Activated naive CD8-positive, alpha-beta T cell treated with anti-CD3 and anti-CD28 coated beads, Interleukin-2, amount 50 U/mL, for 16 hours (primary cell): ENCODE measurements at places on chromosomes 4 and X.
A peak's percentile ranks its signal among the peaks of the same experiment; 100 is the strongest.

GRCh38 chr4:17599826-17600225, 14.6 kb upstream of the MED28 start:
- no peak for DNase-seq

GRCh38 chr4:100430451-100430850, 87.4 kb downstream of the EMCN start:
- no peak for DNase-seq

DNA sequence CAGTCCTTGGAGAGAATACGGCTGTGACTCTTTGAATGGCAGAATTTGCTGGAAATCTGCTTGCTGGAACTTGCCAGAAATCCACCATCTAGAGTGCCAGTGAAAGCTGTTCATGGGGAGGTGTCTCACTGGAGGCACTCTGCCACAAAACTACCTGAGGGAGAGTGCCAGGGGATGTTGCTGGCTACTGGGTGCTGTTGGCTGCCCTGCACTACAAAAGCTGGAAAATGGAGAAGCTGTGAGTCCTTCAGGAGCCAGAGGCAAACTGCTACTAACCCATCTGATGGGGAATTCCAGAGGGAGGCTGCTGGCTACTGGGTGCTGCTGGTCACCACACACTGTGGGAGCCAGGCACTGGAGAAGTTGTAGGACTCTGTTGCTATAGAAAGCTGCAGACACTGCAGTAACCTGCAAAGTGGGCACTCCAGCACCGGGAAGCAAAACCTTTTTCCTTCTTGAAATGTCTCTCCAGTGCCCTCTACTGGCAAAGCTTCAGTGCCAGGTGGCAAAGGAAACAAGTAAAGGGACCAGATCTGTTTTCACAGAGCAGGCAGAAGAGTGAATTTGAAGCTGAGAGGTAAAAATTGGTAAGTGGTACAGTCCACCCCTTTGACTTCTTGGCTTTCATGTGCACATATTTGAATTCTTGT, 47.8 kb upstream of the HSD17B10 start:
- DNase-seq, result peak; percentile 1

GRCh38 chr4:8473198-8473919, 32.8 kb downstream of the TRMT44 start:
- DNase-seq, result no peak

- no peak for DNase-seq
Observed at GRCh38 chrX:77293331-77293995, 153.7 kb upstream of the FGF16 start.

DNA sequence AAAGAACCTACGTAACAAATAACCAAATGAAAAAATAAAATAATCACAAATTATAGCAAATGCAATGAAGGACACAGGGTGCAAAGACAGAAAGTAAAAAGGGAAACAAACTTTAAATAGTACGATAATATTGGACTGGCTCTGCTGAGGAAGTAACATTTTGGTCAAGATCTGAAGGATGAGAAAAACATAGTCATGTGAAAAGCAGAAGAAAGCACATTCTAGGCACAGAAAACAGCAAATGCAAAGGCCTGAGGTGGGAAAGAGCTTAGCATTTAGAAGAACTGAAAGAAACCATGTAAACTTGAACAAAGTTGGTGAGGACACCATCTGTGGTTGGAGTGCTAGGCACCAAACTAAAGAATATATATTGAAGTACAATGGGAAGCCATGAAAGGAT, 111.2 kb downstream of the PPP3CA start:
- DNase-seq, result no peak

DNA sequence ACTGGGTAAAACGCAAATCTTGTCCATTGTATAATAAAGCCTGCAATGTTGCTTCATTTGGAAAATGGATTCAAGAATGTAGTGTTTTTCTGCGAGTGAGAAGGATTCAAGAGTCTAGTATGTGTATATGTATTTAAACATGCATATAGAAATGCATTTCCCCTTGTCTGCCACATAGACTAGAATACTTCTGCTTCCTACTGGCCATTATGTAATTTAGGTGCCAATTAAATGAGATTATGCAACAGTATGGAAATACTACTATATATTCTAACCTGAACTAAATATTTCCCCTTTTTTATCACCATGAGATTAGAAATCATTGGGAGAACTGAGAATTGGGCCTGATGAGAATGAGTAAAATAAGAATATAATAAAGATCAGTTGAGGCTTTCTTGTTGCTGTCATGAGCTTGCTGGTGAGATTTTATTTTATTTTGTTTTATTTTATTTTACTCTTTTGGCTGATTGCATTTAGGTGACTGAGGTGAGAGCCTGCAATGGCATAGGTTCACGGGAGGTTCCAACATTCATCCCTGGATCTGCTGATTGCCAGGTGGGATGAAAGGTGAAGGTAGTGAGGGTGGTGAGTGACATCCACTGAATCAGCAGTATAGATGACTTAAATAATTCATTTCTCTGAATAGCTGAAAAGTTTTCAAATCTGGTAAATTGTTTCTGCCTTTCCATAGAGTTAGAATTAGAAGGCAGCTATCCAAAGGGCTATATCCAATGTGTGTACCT, 95.6 kb upstream of the SLC4A4 start:
- no peak for DNase-seq

- DNase-seq, result no peak
Observed at GRCh38 chr4:70992391-70992881, 1.0 kb upstream of the DCK start.

GRCh38 chr4:4182835-4183568, 43.7 kb downstream of the OTOP1 start:
- no peak for DNase-seq

GRCh38 chrX:79259073-79259689, 108.0 kb downstream of the ITM2A start:
- DNase-seq, result peak; percentile 3

- DNase-seq, result no peak
Observed at GRCh38 chrX:70253377-70254062, 6.5 kb downstream of the P2RY4 start.

DNA sequence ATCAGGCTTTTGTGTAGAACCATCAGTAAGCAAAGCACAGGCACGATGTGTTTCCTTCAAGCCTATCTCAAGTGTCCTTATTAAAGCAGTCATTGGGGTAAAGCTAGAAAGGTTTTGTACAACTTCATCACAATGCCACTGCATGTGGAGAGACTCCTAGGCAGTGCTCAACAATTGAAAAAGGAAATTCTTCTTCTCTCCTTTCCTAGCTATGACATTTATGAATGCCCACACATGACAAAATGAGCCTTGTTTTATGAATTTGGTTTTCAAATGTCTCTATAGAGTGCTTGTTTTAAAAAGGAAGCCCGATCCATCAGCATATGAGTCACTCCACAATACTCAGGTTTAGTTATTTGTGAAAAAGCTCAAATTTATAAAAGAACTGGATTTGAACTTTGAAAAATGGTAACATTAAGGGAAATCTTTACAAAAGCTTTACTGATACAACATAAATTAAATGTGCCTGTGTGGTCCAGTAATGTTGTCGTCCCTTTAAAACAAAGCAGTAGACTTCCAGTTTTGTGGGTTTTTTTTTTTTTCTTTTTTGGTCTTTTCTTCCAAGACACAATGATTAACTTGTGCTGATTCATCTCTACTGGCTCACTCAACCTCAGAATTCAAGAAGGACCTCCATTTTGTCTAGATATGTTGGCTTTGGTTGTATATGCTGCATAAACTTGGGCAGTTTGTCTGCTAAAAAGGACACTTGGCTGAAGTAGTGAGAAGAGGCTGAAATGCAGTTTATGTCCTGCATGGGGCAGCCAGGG, 273.8 kb downstream of the GASK1B start:
- no peak for DNase-seq

DNA sequence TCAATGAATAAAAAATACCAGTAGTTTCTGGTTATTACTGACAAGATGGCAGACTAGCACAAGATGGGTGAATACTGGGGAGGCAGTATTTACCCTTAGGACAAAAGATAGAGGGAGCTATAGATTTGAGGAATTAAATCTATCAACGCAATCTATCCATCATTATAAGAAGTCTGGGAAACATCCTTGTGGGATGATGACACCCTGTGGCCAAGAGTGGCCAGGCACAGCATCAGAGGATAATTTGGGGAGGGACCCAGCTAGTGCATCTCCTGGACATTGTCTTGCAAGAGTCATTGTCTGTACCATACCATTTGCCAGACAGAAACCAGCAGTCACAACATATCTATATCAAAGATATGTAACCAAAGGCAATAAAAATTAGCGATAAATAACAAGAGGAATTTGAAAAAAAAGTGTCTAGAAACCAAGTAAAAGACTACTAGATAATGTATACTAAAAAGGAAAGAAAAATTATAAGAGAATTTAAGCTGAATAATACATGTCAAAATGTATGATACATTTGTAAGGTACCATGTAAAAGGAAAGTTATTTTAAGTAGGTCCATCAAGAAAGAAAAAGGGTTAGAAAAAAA, 22.9 kb downstream of the KCTD8 start:
- no peak for DNase-seq
